ENCODE measurements at places on chromosomes 5 and 9.

DNA sequence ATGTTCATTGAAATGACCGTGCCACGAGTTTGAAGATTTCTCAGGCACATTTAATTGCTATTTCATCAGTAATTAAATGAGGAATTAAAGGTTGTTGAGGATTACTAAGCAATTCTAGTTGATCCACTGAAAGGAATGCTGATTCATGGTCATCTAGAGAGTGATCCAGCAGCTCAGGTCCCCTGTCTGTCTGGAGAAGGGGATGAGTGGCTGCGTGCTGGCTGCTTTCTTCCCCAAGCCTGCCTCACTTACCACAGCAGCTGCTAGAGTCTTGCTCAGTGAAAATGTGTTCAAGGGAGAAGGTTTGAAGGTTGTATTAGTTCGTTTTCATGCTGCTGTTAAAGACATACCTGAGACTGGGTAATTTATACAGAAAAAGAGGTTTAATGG, 7.8 kb upstream of the TGFBI start:
- no peak for DNase-seq

GRCh38 chr5:107418071-107418470, 252.7 kb downstream of the EFNA5 start:
- no peak for DNase-seq

DNA sequence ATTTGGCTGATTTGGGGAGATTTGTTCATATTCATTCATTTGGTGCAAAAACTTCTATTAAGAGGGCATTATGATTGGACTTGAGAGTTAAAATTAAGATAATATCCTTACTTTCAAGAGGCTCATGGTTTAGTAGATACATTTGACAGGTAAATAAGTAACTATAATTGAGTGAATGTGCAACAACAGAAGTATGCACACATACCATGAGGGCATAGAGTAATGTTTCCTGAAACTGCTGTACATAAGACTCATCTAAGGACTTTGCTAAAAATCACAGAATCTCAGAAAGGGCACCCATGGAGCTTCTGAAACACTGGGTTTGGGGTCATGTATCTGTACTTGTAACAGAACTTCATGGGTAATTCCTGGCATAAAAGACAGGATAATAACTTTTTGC, 70.1 kb upstream of the PPP2R2B start:
- DNase-seq = no peak

- DNase-seq = no peak
Observed at GRCh38 chr5:118698774-118699173, 289.6 kb downstream of the DTWD2 start.

DNA sequence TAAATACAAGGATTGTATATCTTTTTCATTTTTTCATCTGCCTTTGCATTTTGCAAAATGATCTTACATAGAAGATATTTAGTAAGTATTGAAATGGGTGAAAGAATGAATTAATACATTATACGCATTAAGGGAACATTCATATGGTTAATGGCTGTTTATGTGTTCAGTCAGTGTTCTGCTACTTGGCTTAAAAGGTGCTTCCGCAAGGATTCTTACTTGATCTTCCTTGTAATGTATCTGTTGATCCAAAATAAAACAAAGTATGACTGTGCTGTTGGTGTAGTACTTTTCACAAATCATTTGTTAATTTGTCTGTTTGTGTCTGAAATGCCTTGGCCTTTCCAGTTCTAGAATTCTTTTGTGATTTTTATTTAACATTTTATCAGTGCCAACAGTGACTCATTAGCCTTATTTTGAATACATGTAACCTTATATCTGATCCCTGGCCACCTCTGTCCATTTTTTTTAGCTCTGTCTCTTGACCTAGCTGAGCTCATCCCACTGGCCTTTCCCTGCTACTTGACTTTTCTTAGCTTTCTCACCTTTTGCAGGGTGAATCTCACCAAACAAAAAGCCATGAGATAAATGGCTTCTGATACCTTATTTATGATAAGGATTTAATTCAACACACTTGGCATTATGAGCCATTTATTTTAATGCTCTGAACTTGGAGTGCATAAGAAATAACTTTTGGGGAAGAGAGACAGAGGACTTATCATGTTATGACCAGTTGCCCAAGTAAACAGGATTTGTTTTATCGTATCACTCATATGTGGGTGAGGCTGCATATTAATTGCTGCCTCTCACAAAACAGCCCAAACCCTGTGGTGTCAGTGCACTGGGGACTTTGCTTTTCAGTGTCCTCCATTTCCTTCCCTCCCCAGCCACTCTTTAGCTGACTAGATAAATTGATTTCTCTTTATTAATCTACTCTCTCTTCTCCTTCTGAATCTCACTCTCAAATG, 340.3 kb downstream of the KDM4C start:
- no peak for DNase-seq
